ENCODE measurements at places on chromosomes 2 and 18.

- no peak for DNase-seq
These were observed 3.4 kb upstream of the FAM161A start for GRCh38 chr2:61857224-61857623.

- DNase-seq, result no peak
These were observed 337.0 kb upstream of the RAB12 start for GRCh38 chr18:8272254-8272653.

DNA sequence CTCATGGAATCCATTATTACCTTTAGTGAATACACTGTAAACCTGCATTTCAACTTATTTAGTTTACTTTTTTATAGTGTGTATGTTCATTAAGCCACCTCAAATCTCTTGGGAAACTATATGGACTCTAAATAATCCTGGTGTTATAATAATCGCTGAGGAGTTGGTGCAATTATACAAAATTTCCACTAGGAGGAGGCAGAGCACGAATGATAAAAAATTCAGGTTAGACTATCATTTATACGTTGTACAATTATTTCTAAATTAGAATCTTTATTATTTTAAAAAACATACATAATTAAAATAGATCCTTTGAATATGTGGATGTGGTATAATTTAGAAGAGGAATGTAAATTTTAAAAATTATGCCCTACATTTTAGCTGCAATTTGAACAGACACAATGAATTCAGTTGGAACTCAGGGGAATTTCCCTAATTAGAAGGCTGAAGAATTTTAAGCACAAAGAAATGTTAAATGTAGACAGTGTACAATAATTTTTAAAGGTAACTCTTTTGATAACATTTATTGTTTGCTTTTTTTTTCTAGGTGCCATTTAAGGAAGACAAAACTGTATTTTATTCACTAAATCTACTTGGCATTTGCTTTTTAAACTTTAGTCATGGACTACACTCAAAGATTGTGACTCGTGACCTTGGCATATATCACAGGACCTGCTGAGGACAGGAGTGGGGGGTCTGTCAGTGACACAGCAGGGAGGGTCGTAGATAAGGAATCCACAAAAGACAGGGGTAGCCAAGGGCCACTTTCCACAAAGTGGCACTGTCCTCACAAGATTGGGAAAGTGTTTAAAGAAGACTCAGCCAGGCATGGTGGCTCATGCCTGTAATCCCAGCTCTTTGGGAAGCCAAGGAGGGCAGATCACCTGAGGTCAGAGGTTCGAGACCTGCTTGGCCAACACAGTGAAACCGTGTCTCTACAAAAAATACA is 45.5 kb downstream of the RAB12 start:
- DNase-seq, result no peak

DNA sequence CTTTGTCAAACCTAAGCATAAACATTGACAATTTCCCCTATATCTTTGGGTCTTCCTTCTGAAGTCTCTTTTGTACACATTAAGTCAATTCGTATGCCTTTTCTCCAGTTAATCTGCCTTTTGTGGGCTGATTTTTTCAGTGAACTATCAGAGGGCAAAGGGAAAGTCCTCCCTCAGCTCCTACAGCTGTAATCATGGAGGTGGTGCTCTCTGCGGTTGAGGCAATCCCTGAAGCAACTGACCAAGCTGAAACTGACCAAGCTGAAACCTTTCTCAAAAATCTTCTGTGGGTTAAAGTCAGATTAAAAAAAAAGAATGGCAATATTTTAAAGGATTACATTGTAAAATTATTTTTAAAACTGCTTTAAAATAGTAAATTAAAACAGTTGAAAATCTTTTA is 105.8 kb upstream of the DNAJC10 start:
- DNase-seq, result no peak

GRCh38 chr2:42138163-42139015 is 30.8 kb upstream of the EML4 start:
- DNase-seq, result no peak

DNA sequence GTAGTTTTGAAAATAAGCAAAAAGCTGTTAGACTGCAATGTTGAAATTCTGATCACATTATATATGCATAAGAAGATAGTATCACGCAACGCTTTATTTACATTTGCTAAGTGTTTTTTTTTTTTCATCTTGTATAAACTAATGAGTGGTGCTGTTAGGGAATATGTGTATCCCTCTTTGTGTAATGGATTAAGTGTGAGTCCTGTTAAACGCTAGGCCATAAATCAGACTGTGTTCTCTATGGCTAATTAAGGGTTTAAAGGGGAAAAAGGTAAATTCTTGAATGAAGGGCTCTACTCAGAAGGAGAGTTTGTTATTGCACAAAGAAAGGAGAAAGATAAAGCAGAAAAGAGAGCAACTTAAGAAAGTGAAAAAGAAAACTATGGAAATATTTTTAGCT is 4.8 kb upstream of the ASXL3 start:
- DNase-seq, result no peak

- no peak for DNase-seq
These were observed 45.4 kb upstream of the ASB18 start for GRCh38 chr2:236309669-236310029.

- no peak for DNase-seq
These were observed 188.6 kb upstream of the FN1 start for GRCh38 chr2:215624423-215624829.

DNA sequence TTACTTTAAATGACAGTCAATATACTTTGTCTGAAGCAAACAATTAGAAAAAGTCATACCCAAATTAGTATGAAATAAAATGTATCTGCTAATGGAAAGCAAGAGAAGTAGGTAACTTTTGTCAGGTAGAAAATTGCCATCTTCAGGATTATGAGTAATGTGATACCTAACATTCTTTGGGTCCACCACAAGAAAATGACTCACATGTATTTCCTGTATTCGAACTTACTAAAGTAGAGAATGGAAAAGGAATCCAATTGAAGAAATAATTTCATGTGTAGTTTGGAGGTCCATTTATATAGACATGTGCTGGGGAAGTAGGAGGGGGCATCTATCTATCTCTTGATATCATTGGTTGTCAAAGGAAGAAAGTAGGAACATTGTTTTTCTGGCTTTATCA is 636.2 kb upstream of the CHAC2 start:
- DNase-seq, result no peak

- no peak for DNase-seq
These were observed 366.2 kb upstream of the LRRTM1 start for GRCh38 chr2:80670763-80671162.

- no peak for DNase-seq
These were observed 6.4 kb downstream of the NGEF start for GRCh38 chr2:233006648-233007047.

- no peak for DNase-seq
These were observed 43.2 kb upstream of the SOS1 start for GRCh38 chr2:39164089-39164488.

- DNase-seq, result no peak
These were observed 15.4 kb upstream of the STAT4 start for GRCh38 chr2:191166111-191166755.

DNA sequence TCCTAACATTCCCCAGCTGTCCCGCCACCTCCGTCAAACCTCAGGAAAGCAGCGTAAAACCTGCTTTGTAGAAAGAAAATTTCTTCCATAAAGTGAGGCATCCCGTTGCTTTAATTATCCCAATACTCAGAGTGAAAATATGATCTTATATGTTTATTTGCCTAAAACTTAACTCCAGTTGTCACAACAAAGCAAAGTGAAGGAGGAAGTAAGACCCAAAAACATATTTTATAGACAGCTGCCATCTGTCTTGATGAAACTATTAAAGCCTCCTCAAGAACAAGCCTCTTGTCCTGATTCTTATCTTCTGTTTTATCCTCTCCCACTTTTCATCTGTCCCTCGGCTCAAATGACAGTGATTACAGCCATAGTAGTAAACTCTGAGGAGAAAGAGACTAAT is 28.9 kb upstream of the LPIN2 start:
- no peak for DNase-seq

GRCh38 chr2:224576088-224576715 is 9.0 kb downstream of the CUL3 start:
- no peak for DNase-seq

DNA sequence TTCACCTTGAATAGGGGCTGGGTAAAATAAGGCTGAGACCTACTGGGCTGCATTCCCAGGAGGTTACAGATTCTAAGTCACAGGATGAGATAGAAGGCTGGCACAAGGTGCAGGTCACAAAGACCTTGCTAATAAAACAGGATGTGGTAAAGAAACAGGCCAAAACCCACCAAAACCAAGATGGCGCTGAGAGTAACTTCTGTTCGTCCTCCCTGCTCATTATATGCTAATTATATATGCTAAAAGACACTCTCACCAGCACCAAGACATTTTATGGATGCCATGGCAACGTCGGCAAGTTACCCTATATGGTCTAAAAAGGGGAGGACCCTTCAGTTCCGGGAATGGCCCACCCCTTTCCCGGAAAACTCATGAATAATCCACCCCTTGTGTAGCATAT is 711.5 kb upstream of the KLHL29 start:
- no peak for DNase-seq

DNA sequence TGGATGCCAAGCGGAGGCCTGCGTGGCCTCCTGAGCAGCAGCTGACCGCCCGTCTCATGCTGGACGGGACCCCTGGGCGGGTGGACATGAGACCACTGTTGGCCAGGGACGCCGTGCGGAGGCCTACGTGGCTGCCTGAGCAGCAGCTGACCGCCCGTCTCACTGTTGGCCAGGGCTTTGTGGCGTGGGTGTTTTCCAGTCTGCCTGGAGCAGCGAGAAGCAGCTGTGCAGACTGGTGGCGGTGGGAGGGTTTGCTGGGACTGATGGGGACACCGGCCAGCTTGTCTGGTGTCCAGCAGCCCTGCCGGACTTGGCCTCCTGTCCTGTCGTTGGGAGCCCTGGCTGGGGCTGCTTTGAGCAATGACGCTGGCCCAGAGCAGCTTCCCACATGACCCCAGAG is 5.8 kb upstream of the D2HGDH start:
- DNase-seq, result no peak

DNA sequence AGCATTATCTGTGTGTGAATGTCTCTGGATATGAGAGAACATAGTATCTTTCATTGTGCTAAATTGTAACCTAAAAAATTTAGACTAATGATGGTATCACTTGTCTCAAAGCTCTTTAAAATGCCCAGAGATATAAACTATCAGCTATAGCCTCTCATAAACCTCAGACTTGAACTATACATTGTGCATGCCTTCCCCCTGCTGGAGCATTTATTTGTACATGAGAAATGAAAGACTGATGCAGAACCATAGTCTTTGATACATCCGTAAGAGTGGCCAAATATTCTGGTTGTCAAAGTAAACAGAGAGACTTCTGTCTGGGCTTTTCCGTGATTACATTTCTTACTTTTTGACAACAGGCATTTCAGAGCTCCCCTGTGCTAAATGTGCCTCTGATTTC is 71.9 kb upstream of the CCDC68 start:
- DNase-seq, result no peak

GRCh38 chr2:110674620-110675555 is 3.0 kb downstream of the BUB1 start:
- DNase-seq, result no peak

DNA sequence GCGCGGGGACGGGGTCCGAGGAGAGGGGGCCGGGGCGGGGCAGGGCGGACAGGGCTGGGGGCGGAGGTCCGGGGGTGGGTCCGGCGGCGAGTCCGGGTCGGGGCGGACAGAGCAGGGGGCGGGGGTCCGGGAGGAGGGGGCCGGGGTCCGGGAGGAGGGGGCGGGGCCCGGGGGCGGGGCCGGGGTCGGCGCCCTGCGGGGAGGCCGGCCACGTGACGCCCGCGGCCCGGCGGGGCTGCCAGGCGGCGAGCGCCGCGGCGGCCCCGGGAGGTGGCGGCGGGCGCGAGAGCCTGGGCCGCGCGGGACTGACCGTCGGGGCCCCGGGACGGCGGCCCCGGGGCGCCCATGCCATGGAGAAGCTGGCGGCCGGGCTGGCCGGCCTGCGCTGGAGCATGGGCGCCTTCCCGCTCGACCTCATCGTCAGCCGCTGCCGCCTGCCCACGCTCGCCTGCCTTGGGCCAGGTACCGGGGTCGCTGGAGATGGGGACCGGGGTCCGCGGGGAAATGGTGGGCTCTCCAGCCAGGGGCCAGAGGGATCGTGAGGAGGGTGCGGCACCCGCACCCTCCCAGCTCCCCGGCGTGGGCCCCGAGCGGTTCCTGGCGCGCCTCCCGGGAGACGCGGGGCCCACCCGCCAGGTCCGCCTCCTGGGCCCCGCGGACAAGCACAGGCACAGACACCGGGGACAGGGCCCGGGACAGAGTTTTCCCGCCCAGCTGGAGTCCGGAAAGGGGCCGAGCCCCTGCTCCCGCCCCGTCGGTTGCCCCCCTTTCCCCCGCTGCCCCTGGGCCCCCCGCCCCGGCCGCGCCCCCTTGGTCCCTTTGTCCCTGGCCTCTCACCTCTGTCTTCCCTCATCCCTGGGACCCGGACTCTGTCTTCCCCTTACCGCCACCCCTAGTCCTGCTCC is at the start of gene GAREM2:
GAREM2 (plus strand) TSS at position 218 of the 905 bp plus-strand sequence; CDS start at position 351, 133 bp downstream.
- no peak for DNase-seq

DNA sequence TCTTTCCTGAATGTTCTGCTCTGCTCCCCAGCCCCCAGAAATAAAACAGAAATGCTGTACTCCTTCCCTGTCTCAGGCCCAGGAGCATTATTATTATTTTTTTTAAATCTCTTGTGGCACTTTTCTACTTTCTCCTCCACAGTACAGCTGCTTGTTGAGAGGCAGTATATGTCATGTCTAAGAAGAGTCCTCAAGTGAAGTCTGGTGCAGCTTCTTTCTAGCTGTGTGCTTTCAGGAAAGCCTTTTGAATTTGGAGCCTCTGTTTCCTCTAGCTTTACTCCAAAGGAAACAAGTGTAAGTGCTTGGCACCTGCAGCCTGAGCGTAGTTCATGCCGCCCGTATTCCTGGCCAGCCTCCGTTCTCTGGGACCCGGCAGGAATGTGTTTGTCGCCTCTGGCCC is 22.4 kb downstream of the AGAP1 start:
- DNase-seq, result no peak

DNA sequence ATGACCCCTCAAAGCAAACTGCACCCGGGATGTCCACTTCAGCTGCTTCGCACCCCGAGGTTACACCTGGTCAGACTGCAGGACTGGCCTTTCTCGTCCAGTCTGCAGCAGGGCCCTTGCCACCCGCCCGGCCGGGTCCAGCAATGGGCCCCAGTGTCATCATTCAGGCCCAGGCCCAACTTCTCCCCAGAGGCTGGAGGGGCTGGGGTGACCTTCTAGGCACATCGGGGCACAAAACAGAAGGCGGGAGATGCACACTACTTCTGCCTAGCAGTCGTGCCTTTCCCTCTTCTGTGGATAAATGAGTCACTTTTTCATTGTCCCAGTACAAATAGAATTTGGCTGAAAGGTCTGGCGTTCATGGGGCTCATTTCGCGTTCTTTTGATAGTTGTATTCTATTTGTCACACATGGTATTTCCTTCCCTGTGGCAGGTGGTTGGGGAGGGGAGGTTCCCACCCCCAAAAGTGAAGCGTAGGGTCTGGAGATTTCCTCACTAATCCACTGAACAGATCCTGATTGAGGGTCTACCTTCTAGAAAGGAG is 56.9 kb upstream of the ID2 start:
- DNase-seq, result no peak

GRCh38 chr2:233115121-233115520 is 55.0 kb downstream of the INPP5D start:
- DNase-seq, result no peak

GRCh38 chr2:227038550-227039189 is 125.3 kb downstream of the COL4A4 start:
- no peak for DNase-seq

- no peak for DNase-seq
These were observed 59.4 kb downstream of the ALPK2 start for GRCh38 chr18:58569490-58569911.

GRCh38 chr2:176187899-176188773 is at the start of gene HOXD1:
Gene HOXD1 (plus strand): TSS chr2:176188668. CDS start chr2:176188802, 134 bp downstream.
- no peak for DNase-seq

GRCh38 chr2:11610624-11611242 is 59.3 kb downstream of the NTSR2 start:
- DNase-seq, result no peak
